ENCODE measurements at places on chromosomes 7 and 10.

- no peak for DNase-seq
These were observed 402.0 kb upstream of the KLF6 start for GRCh38 chr10:4186849-4187540.

- DNase-seq = no peak
These were observed 85.2 kb downstream of the VTI1A start for GRCh38 chr10:112532189-112532588.

DNA sequence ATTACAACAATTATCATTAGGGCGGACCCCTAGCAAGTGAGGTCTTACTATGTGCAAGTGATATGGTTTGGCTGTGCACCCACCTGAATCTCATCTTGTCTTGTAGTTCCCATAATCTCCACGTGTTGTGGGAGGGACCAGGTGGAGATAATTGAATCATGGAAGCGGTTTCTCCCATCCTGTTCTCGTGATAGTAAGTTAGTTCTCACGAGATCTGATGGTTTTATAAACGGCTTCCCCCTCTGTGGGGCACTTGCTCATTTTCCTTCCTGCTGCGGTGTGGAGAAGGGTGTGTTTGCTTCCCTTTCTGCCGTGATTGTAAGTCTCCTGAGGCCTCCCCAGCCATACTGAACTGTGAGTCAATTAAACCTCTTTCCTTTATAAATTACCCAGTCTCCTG is 96.1 kb upstream of the CDK6 start:
- no peak for DNase-seq

GRCh38 chr7:65925040-65925439 is 52.2 kb downstream of the VKORC1L1 start:
- DNase-seq = no peak

DNA sequence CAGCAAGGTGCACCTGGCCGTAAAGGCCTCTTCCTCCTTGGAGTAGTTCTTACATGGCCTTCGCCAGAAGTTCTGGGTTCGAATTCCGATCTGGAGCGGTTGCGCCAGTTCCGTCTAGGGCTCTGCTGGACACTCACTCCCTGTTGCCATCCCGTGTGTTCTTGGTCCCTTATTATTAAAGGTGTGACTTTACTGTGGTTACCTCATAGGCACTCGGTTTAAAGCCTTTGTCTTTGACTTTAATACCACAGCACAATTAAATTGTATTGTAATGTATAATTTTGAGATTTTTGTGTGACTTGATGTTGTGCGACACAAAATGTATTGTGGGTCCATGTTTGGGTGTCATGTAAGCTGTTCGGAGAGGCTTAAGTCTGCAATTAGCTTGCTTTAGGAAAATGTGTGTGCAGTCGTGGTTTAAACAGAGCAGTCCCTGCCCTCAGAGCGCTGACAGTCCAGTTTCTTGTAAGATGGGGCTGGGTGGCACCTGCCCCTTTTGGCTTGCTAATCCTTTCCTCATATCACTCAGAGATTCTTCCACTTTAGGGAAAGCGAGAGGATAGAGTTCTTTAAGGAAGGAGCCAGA is 919 bp downstream of the INPP5F start:
- DNase-seq = no peak

- no peak for DNase-seq
These were observed 71.7 kb upstream of the GTF2I start for GRCh38 chr7:74585844-74586243.

GRCh38 chr10:78774999-78775711 is 293.6 kb upstream of the ZMIZ1 start:
- DNase-seq = peak; percentile 43

DNA sequence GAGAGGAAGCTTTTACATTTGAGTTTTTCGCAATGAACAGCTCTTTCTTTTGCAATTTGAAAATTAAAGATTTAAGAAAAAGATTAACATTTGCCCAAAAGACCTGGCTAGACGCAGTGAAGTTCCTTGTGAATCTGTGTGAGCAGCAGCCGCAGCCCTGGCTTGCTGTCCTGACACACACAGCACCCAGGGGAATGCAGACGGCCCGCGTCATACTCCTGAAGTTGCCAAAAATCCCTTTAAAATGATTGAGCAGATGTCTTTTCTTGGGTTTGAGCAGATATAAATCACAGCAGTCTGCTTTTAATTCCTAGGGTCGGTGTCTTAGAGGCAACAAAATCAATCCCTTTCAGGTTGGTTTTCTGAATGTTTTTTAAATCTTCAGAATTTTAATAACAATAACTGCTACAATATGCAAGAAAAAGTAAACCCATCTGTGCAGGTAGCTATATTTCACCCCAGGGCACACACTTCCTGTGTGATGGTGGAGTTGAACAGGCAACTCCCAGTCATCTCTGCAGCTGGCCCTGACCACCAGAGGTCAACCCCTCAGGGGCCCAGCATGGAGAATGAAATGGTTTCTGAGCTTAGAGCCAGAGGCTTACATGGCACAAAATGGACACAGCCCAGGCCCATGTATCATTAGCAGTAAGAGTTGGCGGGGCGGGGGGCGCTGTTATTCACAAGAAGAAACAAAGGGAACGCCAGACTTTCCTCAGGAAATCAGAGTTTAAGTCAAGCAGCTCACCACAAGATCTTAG is 32.2 kb upstream of the TRIL start:
- DNase-seq = no peak

DNA sequence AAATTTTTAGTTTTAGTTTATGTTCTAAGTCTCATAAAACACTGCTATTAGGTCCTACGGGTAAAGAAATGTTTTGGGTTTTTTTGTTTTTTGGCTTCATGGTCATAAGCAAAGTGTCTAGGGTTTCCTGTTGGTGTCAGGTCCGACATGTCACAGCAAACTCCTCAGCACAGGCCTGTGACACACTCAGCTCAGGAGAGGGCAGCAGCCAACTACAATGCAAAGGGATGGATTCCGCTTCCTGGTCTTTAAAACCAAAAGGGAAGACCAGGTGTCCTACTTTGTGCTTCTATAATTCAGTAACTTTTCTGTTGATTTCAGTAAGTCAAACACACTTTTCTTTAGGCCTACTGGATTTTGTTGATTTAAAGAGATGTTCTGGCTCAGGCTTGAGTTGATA is 83.8 kb upstream of the MACROH2A2 start:
- DNase-seq = no peak

DNA sequence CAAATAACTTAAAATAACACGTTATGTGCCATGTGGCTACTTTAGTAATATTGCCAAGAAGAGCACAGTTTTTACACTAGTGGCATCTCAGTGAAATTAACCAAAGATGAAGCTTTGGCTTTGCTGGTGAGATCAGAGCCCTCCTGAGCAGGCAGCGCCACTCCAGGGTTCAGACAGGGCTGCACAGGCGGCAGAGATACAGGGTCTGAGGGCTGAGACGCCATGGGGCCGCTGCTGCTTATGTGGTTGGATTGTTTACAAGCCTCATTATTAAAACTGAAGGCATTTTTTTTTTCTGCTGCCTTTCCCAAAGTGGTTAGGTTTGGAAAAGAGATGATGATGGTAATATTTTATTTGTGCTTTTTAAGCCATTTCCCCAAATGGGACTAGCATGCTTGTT is 68.8 kb upstream of the DNAJB6 start:
- no peak for DNase-seq

DNA sequence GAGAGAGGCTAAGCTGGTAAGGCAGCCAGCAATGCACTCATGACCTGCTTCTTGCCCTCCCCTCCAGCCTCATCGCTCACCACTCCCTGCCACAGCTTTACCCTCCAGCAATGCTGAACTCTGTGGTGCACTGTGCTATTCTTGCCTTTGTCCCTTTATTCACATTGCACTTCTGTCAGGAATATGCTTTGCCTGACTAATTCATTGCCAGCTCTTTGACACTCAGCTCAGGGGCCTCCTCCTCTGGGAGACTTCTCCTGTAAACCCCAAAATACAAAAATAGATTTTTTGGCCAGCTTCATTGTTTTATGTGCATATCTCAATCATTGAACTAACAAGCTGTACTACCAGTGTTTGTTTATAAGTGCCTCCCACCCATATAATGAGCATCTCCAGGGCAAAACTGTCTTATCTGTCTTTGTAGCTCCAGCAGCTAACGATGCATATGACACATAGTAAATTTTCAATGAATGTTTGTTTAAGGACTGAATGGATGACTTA is 8.2 kb downstream of the CNNM1 start:
- no peak for DNase-seq

DNA sequence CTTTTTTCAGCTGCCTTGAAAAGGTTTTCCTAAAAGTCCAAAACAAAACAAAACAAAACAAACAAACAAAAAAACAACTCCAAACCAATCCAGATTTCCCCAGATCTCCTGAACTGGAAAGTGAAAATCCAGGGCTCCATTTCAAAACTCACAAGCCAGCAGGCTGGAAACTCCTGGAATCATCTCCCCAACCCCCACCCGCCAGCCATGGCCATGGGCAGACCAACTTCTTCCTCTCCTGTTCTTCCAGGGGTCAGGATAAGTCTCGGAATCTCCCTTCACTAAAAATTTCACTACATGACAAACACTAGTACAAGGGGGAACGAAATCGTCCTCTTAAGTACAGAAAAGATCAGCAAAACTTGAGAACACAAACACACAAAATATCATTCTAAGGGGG is 40.4 kb downstream of the GNA12 start:
- no peak for DNase-seq

DNA sequence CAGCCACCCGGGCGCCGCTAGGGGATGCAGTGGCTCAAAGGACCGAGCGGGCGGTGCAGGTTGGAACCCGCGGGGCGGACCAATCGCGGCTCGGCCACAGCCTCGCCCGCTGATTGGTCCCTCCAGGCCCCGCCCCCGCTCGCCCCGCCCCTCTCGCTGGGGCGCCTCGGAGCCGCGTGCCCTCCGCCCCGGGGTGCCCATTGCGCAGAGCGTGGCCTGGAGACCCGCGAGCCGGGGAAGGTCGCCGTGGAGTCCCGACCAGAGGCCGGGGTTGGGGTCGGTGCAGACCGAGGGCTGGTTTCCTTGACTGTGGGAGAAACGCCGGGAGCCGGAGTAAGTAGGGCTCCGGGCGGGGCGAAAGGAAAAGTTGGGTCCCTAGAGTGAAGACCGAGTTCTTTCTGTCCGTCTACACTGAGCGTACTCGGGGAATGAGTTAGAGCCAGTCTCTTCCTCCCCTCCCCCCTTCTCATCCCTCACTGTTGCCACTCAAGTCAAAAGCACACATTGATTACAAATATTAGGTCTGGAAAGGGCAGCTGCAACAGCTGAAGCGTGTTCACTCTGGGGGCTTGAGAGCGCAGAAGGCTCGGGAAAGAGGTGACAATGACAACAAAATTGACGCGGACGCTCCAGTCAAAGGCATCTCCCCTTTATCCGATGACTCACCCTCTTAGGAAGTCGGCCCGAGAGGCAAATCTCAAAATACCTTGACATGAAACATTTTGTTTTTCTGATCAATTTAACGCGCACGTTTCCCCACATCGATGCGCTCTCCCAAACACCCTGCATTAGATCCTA is 843 bp upstream of the GATA3 start:
- peak; percentile 65 for DNase-seq

Measured in NCI-H1092 (cell line).